ENCODE measurements at places on chromosomes 7 and 10.

DNA sequence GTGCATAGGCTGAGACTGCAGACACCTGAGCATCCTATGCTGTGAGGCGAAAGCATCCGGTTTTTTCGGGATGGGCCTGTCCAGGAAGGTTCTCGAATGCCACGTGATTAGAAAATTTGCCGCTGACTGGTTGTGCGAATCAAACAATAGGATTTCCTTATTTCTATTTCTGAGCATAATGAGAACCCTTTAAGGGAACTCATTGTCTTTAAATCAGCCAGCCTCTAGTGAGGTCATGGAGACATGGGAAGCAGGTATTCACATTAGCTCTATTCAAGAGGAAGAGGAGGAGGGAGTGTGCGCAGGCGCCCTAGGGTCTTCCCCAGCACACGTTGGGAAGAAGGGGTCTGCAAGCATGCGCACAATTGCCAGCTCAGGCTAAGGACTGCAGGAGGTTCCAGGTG lies 5.6 kb downstream of the GIMAP1 start:
- DNase-seq, result no peak

- no peak for DNase-seq
These were observed 47.1 kb upstream of the UCN3 start for GRCh38 chr10:5317547-5318107.

DNA sequence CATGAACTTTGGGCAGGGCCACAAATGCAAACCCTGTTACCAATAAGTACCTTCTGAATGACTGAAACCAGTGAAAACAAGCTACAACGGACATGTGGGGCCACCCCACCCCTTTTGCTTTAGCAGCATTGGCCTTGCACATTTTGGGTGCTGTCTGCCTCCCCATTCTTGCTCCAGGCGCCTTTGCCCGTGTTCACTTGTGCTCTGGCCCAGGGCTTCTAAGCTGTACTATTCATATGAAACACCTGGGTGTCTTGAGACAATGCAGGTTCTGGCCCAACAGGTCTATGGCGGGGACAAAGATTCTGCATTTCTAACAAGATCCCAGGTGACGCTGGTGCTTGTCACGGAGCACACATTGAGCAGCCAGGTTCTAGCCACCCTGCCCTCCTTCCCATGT lies 96.5 kb upstream of the SDK1 start:
- no peak for DNase-seq

- DNase-seq, result no peak
These were observed 11.6 kb upstream of the GLI3 start for GRCh38 chr7:42248579-42248978.

DNA sequence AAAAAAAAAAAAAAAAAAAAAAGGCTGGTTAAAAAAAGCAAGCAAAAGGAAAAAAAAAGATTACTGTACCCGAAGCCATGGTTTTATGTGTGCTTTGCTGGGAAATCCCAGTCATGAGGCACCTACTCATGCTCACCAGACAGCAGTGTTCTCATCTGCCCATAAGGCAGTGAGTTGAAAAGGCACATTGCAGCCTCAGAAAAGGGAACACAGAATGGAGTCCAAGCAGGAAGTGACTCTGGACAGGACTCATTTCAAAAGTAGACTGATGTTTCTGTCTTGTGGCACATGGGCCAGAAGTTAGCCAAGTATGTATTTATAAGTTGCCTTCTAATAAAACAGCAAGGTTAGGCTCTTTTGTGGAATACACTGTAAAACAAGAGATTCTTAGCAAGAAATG lies 40.2 kb downstream of the PDSS1 start:
- no peak for DNase-seq

- no peak for DNase-seq
These were observed 2.0 kb upstream of the MTG1 start for GRCh38 chr10:133391761-133392518.

DNA sequence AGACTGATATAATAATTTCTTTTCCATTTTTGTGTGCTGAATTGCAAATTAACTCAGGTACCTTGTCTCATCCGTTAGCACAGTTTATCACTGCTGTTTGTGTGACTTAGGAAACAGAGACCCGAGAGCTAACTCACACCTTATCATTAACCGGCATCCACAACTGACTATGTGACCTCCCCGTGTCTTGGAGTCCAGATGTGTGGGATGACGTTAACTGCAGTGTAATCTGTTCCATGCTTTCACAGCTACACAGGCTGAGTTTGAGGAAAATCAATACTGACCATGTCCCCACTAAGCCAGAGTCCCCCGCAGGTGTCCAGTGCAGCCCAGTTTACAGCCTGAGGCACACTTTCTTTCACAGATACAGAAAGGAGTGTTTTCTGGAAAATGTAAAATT lies 154.7 kb downstream of the COBL start:
- DNase-seq, result no peak

DNA sequence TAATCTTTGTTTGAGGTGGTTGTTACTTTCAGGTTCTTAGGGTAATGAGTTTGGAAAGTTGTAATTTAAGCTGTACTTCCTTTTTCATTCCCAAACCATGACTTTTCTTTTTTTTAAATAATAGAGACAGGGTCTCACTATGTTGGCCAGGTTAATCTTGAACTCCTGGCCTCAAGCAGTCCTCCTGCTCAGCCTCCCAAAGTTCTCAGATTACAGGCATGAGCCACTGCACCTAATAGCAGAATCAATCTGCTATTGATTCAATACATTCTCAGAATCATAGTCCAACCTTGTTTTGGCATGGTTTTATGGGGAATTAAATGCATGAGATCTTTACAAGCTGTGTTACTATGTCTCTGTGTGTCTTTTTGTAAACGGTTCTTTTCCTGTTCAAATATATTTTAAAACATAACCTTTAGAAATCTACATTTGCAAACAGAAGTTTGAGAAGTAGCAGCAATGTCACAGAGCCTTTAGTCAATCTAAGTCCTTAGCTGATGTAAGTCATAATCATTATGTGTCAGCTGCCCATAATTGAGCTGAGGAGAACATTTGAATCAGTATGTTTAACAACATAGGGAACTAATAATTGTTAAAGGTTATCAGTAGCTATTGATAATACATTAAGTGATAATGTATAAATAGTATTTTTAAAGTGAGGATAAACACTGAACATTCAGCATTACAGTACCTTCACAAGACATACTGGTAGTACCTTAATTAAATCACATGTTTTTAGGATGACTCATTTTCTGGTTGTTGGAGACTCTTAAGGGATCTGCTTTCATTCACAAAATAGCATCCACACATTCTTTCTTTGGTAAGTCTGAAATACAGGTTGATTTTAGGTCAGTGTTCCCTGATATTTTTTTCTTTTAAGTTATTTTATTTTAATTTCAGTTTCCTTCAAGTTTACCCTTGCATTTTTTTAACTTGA lies 8.8 kb downstream of the INPP5F start:
- peak; percentile 65 for DNase-seq

DNA sequence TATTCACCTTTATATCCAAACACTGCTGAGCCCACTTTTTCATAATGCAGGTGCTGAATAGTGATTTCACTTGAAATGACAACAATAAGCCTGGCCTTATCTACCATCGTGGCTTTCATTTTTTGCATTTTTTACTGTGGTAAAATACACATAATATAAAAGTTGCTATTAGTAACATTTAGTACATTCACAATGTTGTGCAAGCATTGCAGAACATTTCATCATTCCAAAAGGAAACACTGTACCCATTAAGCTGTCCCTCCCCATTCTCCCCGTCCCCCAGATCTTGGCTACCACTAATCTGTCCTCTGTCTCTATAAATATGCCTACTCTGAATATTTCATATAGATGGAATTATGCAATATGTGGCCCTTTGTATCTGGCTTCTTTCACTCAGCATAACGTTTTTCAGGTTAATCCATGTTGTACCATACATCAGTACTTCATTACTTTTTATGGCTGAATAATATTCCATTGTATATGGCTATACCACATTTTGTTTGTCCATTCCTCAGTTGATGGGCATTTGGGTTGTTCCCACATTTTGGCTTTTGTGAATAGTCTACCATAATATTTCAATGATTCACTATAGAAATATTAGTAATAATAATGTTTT lies 68.5 kb upstream of the ARID5B start:
- no peak for DNase-seq

DNA sequence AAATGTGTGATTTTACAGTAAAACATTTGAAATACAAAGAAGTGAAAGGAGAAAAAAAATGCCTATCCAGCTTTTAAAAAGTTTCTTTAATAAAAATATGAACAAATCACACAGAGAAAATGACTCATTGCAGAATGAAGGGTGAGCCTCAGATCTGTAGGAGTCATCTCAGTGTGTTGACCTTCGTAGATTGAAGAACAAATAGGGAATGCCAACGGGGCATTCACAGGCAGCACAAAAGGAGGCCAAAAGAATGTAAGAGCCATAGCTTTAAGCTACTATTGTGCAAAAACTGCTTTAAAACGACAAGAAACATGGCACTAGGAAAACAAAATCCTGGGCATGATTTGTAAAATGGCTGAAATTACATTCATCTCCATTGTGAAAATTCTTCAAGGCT lies 782.7 kb upstream of the CELF2 start:
- DNase-seq, result peak; percentile 17

GRCh38 chr7:98733036-98733435 lies 116.0 kb downstream of the NPTX2 start:
- DNase-seq, result peak; percentile 93

DNA sequence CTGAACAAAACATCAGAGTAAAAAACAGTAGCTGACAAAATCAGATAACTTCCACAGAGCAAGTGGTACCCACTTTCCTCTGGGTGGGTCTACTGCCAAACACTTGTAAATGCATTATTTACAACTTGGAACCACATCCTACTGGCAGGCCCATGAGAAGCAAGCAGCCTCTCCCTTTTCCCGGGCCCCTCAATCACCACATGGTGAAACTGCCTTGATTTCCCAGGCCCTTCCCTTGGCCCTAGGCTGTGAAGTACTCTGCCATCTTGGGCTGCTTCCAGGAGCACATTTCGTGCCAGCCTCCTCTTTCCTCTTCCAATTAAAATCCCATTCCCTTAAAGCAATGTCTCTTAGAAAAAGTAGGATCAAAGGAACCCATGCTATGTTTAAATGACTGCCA lies 71.4 kb downstream of the CUZD1 start:
- no peak for DNase-seq

- no peak for DNase-seq
These were observed 61.9 kb downstream of the TES start for GRCh38 chr7:116271963-116272886.

DNA sequence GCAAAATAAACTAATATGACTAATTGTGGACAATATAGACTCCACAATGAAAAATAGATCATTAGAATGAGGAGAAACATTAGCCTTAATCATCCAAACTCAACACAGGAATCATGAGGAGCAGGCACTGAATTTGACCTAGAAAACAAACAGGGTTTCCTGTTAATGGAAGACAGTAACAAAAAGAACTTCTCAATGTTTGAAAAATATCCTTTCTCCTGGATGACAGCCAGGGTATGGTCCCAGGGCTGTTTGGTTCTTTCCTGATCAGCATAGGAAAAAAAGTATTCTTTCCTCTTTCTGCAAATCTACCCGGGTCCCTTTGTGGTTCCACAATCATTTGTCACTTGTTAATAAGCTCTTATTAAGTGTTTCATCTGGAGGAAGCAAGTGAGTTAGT lies 145.3 kb upstream of the SVIL start:
- DNase-seq, result no peak

GRCh38 chr7:1986366-1987083 lies 246.2 kb downstream of the MAD1L1 start:
- DNase-seq, result no peak

- no peak for DNase-seq
These were observed 84.4 kb downstream of the OTUD1 start for GRCh38 chr10:23523251-23523650.

GRCh38 chr10:132542086-132542775 lies 4.6 kb downstream of the INPP5A start:
- DNase-seq, result no peak

DNA sequence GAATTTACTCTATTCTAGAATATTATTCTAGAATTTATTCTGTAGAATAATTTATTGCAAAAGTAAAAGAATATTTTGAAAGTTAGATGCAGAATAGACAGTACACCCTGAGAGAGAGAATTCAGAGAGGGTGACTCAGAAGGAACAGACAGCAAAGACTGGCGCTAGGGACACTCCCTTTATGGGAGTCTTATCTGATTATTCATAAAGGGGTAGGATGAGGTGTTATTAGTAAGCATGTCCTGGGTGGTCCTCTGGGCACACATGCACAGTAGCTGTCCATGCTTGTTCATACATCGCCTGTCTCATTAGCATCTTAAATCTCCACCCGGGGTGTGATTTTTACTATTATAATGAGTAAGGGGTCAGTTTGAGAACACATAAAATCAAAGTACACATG lies 100.1 kb downstream of the XPNPEP1 start:
- DNase-seq, result no peak

- DNase-seq, result no peak
These were observed 69.8 kb upstream of the PRKCQ start for GRCh38 chr10:6649903-6650302.

DNA sequence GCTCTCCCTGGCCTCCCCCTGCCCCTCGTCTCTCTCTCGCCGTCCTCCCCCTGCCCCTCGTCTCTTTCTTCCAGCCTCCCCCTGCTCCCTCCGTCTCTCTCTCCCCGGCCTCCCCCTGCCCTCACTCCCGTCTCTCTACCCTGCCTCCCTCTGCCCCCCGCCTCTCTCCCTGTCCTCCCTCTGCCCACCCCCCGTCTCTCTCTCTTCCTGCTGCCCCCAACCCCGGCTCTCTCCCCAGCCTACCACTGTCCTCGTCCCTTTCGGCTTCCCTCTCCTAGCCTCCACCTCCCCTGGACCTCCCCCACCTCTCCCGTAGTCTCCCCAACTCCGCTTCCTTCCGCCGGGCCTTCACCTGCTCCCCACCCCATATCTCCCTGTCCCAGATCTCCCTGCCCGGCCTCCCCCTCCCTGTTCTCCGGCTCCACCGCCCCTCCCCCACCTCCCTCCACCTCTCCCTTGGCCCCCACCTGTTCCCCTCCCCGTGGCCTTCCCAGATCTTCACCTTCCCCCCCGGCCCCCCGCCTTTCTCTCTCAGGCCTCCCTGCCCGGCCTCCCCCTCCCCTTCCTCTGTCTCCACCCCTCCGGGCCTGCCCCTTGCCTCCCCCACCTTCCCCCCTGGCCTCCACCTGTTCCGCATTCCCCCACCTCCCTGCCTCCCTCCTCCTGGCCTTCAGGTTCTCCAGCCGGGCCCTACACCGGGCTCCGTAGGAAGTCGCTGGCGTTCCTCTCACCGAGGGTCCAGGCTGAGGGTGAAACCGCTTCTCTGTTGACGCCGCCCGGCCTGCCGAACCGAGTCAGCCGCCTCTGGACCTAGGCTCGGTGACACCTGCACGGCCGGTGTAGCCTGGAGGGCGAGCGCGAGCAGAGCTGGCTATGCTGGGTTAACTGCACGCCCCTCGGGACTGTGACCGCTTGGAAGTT lies 1.2 kb downstream of the GET4 start:
- peak; percentile 55 for DNase-seq

GRCh38 chr7:36015733-36016132 lies 137.3 kb upstream of the EEPD1 start:
- no peak for DNase-seq

Measured in GM23338 (cell line).